EL (cell line): ENCODE measurements at places on chromosomes 13 and 19.
A peak's percentile ranks its signal among the peaks of the same experiment; 100 is the strongest.

- no peak for DNase-seq
These were observed 107.2 kb downstream of the KCNRG start for GRCh38 chr13:50122455-50122854.

DNA sequence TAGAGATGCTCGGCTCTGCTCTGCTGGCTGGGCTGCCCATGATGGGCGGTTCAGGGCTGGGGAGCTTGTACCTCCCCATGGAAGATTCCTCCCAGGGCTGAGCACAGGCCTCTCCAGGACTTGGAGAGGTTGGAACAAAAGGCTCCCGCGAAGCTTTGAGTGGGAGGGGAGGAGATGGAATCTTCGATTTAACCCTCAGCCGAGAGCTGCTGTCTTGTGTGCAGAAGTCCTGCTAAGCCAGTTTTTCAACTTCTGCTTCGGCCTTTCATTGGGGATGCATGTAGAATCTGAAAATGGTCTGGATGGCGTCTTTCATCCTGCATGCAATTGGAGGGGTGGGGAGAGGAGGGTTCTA lies 163.3 kb downstream of the KDM4B start:
- DNase-seq: no peak

DNA sequence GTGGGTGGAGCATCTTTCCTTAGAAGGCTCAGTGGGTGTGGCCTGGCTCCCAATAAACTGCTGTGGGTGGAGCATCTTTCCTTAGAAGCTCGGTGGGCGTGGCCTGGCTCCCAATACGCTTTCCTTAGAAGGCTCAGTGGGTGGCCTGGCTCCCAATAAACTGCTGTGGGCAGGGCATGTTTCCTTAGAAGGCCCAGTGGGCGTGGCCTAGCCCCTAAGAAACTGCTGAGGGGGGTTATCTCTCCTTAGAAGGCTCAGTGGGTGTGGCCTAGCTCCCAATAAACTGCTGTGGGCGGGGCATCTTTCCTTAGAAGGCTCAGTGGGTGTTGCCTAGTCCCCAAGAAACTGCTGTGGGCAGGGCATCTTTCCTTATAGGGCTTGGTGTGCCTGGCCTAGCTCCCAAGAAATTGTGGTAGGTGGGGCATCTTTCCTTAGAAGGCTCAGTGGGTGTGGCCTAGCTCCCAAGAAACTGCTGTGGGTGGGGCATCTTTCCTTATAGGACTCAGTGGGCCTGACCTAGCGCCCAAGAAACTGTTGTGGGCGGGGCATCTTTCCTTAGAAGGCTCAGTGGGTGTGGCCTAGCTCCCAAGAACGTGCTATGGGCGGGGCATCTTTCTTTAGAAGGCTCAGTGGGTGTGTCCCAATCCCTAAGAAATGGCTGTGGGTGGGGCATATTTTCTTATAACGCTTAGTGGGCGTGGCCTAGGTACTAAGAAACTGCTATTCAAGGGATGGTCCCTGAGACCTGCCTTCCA lies 10.3 kb downstream of the HSH2D start:
- DNase-seq: no peak

DNA sequence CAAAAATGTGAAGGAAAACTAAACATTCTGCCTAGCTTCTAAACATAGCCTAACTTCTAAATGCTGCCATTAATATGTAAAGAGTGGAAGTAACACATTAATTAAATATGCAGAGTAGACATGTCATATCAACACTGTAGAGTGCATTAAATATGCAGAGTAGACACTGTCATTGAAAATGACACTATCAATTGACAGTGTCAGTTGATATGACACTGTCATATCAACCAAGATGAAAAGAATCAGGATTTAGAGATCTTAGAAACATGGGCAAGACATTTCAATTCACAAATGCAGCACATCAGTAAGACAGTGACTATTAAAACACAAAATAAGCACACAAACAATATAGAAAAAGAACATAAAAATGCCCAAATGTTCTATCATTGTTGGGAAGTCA lies 25.3 kb downstream of the ESD start:
- no peak for DNase-seq

- DNase-seq: no peak
These were observed 41.8 kb upstream of the GRTP1 start for GRCh38 chr13:113405481-113406300.

- no peak for DNase-seq
These were observed 146.3 kb downstream of the DCLK1 start for GRCh38 chr13:35984776-35985453.

GRCh38 chr19:30968210-30968609 lies 381.0 kb downstream of the TSHZ3 start:
- peak; percentile 1 for DNase-seq

DNA sequence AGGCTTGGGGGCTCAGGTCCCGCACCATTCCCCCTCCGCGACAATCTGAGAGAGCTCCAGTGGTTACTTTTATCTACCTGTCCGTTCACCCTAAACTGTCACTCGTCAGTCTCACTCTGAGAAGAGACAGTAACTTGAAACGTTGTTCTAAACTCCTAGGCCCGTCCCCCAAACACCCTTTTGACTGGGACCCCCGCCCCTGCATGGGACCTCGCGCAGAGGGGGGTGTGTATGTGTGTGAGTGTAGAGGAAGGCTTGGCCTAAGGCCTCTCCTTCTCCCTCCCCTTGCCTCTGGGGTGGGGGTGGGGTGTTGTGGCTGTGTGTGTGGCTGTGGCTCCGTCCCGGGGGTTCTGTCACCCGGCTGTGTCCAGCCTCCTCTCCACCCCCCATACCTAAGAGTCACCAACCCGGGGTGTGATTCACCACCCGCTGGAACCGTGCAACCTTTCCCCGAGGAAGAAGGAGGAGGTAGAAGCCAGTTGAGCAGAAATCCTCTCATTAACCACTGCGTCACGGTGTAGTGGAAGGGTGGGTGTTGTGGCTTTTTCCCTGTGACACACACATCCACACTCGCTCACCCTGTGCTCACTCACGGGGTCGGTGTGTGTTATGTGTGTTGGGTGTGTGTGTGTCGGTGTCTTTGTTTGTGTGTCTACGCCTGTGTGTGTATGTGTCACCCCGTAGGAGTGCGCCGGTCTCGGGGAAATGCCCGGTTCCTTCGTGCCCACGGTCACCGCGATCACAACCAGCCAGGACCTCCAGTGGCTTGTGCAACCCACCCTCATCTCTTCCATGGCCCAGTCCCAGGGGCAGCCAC lies 2.4 kb downstream of the FOSB start:
- DNase-seq: peak; percentile 52

DNA sequence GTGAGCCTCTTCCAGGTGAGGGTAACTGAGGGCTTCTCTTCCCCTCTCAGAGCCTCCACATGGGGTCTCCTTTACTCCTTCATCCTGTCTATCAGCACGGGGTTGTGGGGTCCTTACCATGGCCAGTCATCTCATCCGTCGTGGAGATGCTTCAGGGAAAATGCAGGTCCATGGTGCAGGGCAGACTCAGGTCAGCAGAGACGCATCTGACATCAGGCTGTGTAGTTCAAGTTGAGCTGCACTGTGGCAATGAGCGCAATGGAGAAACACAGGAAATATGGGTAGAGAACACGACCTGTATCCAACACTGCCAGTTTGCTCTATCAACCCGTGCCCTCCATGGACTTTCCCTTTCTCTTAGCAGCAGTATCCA lies 13.9 kb downstream of the LILRA5 start:
- no peak for DNase-seq

GRCh38 chr13:64758521-64759244 lies 2471.5 kb downstream of the PCDH9 start:
- DNase-seq: no peak

DNA sequence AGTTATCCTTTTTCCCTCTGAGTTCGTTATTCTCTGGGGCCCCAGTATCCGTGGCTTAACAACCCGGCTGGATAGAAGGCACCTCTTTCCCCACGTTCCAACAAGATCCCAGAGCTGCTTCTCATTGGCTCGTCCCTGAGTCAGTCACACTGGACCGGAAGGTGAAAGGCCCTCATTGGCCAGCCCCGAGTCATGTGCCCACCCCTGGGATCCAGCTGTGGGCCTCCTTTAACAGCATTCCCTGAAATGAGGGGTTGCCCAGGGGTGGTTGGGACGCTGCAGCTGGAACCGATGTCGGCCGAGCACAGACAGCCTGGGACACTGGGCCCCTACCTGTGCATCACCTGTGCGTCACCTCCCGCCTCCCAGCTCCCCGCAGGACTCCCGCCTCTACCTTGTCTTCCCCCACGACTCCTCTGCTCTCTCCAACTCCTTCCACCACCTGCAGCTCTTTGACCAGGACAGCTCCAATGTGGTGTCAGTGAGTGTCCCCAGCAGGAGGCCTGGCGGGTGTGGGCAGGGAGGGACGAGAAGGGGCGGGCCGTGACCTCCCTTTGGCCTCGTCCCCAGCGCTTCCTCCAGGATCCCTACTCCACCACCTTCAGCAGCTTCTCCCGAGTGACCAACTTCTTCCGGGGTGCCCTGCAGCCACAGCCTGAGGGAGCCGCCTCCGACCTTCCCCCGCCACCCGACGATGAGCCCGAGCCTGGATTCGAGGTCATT lies 4.3 kb downstream of the TBC1D17 start:
- DNase-seq: no peak

DNA sequence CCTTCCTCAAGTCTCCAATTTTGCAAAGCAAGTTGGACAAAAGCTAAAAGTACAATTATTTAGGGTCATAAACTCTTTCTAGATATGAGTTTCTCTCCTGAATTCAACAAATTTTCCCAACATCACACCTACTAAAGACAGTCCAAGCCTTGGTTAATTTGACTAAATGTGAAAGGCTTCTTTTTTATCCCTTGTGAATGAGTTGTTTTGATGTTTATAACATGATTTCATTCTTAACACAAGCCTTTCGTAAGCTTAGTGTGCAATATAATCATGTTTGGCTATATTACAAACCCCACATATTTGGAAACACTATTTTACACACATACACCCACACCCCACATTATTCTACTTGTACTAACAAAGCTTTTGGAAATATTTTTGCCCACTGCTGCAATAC lies 57.3 kb downstream of the ZC3H13 start:
- DNase-seq: no peak

- DNase-seq: no peak
These were observed 34.8 kb upstream of the TMEM255B start for GRCh38 chr13:113724016-113724758.

GRCh38 chr13:78521091-78521490 lies 82.3 kb downstream of the POU4F1 start:
- no peak for DNase-seq

GRCh38 chr13:94776956-94777355 lies 64.6 kb upstream of the SOX21 start:
- no peak for DNase-seq

DNA sequence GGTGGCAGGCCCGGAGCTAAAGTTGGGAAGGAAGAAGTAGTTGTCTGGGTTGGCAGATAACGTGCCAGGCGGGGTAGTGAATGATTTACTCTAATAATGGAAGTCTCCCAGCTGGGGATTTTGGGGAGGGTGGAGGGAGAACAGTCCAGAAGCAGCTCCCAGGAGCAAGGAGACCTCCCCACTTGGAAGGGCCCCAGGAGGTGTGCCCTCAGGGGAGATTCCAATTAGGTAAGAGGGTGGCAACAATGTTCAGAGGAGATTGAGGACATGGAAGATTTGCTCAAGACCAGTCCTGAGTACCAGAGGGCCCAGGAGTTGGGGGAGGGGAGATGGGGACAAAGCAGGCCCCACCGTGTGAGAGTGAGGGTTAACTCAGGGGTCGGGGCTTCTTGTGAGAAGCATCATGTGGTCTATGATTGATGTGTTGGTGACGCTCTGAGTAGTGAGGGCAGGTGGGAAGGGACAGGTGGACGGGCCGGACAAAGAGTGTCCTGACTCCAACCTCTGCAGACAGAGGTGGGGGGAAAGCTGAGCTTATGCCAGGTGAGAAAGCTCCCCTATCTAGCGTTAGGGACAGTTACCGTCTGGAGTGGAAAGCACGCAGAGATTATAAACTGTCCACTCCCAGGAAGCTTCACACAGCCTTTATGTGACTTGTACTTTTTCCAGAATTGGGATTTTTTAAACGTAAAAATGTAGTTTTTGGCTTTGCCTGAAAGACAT lies 3.5 kb downstream of the SPINT2 start:
- no peak for DNase-seq

DNA sequence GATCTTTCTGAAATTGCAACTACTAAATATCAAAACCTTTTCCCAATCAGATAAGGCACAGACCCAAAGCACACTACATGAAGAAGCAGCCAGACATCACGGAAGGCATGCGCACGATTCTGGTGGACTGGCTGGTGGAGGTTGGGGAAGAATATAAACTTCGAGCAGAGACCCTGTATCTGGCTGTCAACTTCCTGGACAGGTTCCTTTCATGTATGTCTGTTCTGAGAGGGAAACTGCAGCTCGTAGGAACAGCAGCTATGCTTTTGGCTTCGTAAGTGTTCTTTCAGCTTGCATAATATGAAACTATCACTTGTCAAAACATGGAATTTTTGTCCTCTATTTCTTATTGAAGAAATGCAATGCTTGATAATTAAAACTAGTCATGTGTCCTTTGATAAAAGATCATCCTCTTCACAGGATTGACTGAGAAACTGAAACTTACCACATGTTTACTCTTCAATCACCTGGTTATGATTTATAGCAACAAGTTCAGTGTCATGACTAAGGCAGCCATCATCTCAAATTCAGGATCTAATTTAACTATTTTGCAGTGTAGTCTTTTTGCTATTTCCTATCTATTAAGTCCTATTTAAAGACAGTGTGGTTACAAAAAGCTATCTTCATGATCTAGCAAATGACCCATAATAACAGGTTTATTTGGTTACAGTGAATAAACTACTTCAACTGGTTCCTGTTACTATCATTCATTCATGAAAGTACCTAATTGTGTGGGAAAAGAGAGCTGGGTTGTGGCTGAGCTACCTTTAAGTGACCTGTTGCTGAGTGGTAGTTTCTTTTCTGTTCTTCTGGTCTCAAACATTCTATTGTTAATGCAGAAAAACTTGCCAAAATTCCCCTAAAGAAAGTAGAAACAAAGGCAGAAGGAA lies 6.5 kb downstream of the CCNA1 start:
- DNase-seq: no peak

- peak; percentile 71 for DNase-seq
These were observed 6.8 kb upstream of the DGKH start for GRCh38 chr13:42041684-42042035.

GRCh38 chr19:44072543-44073401 lies 813 bp downstream of the ZNF284 start:
- peak; percentile 15 for DNase-seq

GRCh38 chr13:24269821-24270220 lies 39.6 kb upstream of the C1QTNF9 start:
- peak; percentile 8 for DNase-seq

GRCh38 chr19:52527134-52527955 lies at the start of gene ZNF808:
TSS of gene ZNF808 (plus strand) at chr19:52527668. CDS start at chr19:52543285, 15,617 bp downstream.
- peak; percentile 92 for DNase-seq

GRCh38 chr19:57239982-57240310 lies 486 bp upstream of the ZNF805 start:
- no peak for DNase-seq
